T follicular helper cell (primary cell): ENCODE measurements at places on chromosomes 3 and 15.

DNA sequence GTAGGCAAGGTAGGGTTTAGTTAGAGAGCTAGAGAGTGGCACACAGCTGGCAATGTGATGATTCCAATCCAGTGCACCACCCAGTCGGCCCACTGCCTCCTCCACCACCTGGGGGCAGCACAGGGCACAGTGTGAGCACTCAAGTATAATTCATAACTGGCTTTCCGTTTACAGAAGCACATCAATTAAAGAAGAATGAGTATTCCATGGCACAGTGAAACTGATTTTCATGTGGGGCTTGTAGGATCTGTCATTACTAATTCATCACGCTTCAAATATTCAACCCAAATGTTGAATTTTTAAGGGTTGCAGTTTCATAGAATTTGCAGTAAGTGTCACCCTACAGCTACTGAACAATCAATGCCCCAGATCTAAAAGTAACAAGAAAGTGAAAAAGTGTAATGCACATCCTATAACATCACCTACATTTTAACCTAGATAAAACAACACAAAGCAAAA is 149.9 kb downstream of the IGSF11 start:
- peak; percentile 61 for DNase-seq

DNA sequence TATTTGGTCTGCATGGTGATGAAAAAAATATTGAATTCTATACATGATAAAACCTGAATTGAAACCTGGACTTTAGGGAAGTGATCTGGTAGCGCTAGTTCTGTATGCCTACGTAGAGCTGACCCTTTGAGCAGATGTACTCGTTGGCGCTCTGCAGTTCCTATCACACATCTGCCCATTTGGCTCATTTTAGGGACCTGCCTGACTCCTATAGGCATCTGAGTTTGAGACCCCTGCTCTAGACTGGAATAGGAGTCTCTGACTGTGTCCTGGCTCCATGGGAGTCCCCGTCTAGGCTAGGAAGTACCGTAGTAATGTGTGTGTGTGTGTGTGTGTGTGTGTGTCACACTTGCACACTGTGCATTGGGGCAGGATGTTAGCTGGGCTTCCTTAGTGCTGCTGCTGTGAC is 21.2 kb downstream of the STARD5 start:
- DNase-seq: no peak

GRCh38 chr3:172629470-172629869 is 81.4 kb downstream of the NCEH1 start:
- DNase-seq: no peak

DNA sequence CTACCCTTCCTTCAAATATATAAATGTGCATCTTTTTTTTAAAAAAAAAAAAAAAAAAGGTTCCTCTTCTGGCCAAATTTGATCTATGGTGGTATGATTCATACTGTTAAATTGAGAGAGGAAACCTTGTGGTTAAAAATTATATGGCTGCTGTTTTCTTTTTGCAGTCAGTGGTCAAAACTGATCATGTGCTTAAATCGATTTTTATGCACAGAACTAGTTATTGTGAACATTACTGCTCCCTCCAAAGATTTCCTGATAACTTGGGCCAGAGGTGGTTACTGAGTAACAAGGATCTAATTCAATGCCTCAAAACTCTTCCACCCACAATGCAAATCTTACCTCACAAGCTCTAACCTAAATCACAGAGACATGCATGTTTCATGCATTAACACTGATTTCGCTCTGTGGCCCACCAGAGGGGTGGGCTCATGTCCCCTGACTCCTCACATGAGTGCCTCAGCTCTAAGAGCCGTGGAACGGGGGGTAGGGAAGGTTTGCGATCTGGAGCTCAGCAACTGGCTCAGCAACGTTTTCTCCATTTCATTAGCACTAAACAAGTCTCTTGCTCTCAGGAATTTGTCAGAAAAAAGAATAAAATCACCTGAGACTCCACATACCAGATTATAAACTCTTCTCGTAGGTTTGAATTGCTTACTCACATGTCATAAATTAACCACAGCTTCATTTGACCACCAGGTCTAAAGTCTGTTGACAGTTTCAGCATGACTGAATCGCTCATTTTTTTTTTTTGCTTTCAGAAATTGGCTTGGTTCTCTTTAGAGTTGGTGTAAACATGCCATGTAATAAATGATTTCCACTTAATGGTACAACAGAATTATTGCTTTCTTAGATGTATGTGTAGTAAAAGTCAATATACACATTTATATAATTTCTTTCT is 280.4 kb downstream of the CD47 start:
- DNase-seq: no peak

GRCh38 chr15:69820819-69821218 is 276.9 kb downstream of the TLE3 start:
- no peak for DNase-seq

GRCh38 chr3:72997421-72997961 is 880 bp downstream of the PPP4R2 start:
- DNase-seq: peak; percentile 33

DNA sequence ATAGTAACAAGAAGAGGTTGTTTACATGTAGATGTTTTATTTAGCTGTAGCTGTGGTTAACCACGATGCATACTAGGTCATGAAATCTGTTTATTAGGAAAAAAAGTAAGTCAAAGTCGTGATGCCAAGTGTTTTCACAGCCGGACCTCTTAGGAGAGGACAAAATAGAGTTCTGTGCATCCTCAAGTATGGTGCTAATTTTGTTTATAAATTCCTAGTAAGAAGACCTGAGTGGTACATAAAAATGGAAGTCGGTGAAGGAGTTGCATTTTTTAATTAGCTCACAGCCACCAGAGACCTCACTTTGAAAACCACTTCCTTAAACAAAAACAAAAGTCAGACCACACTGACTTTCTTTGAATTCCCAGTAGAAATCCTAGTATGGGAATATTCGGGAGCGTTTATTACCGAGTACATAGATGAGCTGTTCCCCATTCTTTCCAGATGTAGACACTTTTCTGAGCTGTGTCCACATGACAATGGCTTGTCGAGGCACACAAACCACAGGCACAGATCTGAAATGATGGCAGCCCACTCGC is 143.6 kb upstream of the UBE2E1 start:
- DNase-seq: no peak

- DNase-seq: no peak
These were observed 85.6 kb downstream of the CPN2 start for GRCh38 chr3:194265505-194265892.

DNA sequence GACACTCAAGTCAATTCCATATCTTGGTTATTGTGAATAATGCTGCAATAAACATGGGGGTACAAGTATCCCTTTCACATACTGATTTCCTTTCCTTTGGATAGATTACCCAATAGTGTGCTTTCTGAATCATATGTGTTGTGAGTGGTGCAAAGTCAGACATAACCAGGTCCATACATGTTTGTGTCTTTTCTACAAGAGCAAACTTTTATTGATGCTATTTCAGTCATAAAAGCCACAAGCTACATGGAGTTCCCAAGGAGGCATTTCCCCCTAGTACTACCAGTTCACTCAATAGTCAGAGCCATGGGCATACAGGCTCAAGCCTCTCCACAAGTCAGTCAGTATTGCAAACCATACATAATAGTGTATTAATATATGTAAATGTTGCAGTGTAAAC is 10.1 kb downstream of the CEP63 start:
- no peak for DNase-seq

DNA sequence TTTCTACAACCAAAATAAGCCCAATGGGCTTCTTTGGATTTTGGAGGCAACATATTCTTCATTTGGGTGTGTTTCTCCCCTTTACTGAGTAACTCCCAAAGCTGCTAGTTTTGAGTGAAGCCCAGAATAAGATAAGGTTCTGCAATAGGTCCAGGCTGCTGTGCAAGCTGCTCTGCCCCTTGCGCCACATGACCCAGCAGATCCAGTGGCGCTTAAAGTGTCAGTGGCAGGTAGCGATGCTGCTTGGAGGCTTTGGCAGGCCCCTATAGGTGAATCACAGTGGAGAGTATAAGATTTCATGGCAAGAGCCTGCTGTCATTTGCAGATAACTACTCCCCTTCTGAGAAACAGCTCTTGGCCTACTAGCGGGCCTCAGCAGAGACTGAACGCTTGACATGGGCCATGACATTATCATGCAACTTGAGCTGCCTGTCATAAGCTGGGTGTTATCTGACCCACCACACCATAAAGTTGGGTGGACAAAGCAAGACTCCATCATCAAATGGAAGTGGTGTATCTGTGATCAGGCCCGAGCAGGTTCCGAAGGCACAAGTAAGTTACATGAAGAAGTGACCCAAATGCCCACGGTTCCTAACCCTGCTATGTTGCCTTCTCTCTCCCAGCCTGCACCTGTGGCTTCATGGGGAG is 88.4 kb upstream of the OXTR start:
- no peak for DNase-seq

- DNase-seq: no peak
These were observed 1.2 kb downstream of the SLC51A start for GRCh38 chr3:196217307-196218154.

DNA sequence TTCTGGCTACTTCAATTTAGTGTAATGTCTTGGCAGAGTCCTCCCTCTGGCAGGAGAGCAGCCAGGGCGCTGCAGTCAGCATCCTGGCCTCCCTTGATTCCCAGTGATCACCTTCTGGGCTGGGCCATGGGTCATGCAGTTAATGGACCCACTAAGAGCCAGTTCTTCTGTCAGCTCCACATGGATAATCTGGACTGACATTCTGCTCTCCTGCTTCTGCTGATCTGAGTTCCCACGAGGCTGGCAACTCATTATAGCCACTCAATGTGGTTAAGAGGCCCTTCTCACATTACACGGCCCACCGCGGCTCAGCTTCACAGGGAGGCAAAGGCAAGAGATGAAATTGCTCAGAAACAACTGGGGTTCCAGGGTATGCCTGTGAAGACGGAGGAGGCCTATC is 94.0 kb downstream of the WDR76 start:
- DNase-seq: no peak

DNA sequence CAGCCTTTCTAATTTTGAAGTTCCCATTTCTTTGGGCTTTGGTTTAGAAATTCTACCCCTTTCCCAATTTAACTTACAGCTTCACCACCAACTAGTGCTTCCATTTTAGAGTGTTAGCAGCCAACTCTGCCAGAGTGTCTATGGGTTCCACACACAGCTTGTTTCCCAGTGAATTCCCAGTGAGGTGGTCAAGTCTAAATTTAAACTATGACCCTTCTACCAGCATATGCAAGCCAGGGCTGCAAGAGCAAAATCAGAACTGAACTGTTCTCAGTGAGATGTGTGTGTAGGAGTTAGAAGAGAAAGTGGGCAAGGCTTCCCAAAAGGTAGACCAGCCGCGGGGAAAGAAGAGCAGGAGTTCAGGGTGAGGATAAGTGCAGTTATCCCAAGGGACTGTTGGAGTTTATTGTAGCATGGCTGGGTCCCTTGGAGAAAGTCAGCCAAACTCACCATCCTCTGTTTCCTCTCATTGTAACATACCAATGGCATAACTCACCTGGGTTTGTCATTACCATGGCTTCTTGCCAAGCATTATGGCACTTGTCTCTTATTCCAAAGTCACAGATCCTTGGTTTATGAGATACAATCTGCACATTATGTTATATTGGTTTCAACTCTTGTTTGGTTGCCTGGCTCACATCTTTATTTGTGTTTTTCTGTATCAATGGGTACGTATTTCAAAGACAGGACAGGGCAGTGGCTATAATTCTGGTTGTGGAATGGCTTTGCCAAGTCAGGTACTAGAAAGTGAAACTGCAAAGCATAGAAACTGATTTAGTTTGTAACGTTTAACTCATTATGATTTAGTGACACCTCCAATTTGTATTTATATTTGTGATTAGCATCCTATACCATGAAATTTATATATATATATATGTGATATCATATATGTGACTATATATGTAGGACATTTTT is 130.2 kb upstream of the UMPS start:
- no peak for DNase-seq

DNA sequence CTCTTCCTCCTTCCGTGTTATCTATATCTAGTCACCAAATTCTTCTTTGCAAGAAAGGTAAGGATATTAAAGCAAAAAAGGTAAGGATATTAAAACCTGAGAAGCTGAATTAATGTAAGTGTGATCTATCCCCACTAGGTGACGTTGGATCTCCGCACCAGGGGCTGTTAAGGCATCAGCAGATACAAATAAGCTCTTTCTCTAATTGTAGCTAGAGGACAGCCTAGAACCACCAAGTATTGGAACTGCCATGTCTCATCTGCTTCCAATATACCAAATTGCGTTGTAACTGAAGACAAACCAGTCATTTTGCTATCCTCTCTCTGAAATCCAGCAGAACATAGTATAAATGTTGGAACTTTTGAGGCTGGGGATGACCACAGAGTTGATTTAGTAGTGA is 471.2 kb upstream of the TGFBR2 start:
- no peak for DNase-seq

DNA sequence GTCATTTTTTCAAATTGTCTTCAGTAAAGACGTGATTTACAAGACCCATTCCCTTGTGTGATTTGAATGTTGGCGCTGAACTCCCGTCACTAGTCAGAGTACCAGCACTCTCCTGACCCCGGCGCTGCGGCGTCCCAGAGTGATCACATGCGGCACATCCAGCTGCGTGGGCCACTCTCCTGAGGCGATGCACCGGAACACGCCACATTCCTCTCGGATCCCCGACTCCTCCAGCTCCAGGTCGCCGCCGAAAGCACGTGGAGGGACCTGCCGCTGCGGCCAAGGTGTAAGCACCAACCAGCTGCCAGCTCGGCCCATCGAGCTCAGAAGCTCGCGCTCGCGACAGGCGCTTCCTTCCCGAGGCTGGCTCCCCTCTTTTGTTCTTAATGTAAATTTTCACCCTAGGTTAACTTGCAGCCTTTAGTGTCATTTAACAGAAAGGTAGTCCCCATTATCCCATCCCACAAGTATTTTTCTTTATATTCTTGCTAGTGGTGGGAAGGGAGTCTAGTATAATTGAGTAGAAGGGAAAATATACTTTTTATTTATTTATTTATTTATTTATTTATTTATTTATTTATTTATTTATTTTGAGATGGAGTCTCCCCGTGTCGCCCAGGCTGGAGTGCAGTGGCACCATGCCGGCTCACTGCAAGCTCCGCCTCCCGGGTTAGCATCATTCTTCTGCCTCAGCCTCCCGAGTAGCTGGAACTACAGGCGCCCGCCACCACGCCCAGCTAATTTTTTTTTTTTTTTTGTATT is 61.7 kb upstream of the VGLL3 start:
- DNase-seq: no peak

DNA sequence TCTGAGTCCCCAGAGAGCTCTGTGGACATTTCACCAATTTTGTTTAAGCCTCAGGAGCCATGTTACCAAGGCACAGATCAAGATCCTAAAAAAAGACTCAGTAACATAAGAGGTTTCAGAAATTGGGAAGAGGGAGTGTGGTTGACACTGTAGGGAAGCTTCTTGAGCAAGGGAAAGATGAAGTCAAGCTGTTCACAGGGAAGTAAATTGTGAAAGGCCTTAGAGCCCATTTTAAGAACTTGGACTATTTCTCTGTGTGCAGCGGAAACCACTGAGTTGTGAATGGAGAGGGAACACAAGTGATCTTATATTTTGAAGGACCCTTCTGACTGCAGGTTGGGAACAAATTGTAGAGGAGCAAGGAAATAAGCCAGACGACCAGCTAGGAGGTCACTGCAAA is 18.7 kb downstream of the BCL2A1 start:
- no peak for DNase-seq

DNA sequence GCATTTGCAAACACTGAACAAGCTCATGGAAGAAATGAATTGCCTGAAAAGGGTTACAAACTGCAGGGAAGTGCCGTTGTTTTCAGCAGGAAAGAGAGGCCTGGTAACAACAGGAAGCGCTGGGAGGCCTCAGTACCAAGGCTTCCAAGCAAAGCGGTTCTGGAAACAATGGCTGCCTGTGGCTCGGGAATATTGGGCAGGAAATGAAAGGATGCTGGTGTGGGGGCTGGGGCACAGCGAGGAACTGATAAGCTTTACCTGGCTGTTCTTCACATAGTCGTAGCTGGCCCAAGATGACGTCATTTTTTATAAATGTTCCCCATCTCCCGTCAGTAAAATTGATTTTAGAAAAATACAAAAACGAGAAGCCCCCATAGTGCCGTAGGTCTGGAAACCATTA is 55.9 kb downstream of the ARHGAP31 start:
- DNase-seq: no peak
